NCI-H1436 treated with DMSO at 0.1 percent for 48 hours (cell line): ENCODE measurements at places on chromosomes 7 and 10.

GRCh38 chr10:46999217-46999616, 88.0 kb downstream of the PTPN20 start:
- no peak for DNase-seq

- no peak for DNase-seq
Observed at GRCh38 chr7:2566890-2567678, 8.3 kb downstream of the IQCE start.

GRCh38 chr10:22831586-22831985, 96.3 kb upstream of the ARMC3 start:
- DNase-seq: no peak

GRCh38 chr7:153327683-153328082, 568.1 kb downstream of the ACTR3B start:
- no peak for DNase-seq

- no peak for DNase-seq
Observed at GRCh38 chr10:55897490-55897921, 463.6 kb downstream of the ZWINT start.

GRCh38 chr10:93475871-93476270, 6.3 kb downstream of the MYOF start:
- DNase-seq: no peak

DNA sequence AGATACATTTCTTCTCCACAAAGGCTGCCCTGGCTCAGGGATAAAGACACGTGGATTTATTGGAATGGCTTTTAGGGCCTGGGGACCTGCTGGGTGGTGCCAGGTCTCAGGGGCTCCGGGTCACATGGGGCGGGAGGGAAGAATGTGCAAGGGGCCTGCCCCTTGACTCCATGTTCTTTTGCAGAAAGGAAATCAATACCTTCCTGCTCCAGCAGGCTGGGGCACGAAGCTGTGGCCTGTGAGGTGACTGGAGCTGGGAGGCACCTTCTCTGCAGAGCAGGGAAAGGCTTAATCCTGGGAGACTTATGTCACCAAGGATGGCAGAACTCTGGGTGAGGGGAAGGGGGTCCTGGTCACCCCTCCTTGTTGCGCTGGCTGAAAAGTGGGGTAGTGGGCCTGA, 42.3 kb upstream of the GNA12 start:
- DNase-seq: no peak

GRCh38 chr10:79223091-79224048, 123.9 kb upstream of the PPIF start:
- DNase-seq: no peak

DNA sequence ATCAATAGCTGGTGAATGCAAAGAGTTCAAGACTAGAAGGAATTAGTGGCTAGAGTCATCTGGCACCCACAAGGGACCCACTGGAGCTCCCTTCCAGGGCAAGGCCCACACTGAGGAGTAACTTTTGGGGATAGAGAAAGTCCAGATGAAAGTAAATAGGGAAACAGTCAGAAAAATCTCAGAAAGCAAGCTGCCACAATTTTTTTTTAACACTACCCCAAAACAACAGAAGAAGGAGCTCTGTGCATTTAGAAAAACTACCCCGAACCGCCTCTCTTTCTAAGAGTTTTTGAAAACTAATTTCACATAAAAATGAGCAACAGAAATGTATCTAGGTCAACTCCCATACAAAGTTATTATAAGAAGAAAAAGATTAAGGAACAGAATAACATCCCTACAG, 42.2 kb downstream of the AOAH start:
- DNase-seq: no peak

DNA sequence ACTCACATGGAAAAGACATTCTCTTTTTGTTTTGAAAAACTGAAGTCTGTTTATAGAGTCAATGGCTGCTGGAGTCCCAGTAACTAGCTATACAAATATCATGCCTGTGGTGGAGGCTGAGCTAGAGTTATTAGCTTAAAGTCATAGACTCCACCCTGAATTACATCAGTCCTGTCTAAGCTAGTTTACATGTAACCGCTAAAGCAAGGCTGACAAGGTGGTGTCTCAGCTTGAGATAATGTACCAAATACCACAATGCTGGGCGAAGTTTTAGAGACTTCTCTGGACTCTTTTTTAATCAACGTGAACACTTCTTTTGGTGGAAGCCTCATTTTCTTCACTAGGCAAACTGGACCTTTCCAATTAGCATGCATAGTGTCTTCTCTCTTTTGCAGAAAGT, 219.4 kb downstream of the ANK3 start:
- DNase-seq: no peak

DNA sequence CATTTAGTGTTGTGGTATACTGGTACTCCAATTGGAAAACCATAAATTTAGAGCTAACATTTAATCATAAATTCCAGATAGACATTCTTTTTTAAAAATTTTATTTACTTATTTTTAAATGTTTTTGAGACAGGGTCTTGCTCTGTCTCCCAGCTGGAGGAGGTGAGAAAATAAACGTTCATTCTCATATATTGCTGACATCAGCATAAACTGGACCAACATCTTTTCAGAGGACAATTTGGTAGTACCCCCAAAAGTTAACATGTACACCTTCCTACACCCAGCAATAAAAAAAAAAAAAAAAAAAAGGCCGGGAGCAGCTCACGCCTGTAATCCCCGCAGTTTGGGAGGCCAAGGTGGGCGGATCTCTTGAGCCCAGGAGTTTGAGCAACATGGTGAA, 5.2 kb downstream of the TAS2R60 start:
- no peak for DNase-seq

GRCh38 chr10:79331709-79332108, 15.6 kb upstream of the PPIF start:
- DNase-seq: no peak

DNA sequence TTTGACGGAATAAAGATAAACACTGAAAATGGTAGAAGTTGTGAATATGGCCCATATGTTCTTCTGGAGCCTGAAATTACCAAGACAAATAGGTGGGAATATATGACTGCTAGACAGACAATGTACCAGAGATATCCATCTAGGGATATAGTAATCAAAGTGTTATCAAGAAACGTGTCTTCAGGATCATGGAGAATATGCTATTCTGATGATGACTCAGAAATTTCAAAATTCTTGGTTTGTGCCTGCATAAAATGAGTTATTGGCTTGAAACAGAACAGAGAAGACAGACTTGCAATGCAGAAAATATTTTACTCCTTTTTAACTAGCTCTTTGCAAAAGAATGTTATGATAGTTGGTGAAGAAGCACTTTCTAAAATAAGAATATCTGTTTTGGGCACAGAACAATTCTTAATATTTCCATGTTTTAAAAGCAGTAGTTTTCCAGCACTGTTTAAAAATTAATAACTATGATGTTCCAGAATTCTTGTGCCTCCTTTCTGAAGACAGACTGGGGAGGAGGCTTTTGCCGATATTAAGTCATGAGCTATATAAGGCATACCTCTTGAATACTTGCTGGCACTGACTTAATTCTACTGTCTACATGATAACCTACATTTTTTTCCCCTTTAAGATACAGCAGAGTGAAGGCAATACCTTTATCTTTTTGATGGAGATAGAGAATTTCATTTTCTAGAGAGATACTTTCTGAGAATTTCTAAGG, 34.4 kb upstream of the CABCOCO1 start:
- DNase-seq: no peak

DNA sequence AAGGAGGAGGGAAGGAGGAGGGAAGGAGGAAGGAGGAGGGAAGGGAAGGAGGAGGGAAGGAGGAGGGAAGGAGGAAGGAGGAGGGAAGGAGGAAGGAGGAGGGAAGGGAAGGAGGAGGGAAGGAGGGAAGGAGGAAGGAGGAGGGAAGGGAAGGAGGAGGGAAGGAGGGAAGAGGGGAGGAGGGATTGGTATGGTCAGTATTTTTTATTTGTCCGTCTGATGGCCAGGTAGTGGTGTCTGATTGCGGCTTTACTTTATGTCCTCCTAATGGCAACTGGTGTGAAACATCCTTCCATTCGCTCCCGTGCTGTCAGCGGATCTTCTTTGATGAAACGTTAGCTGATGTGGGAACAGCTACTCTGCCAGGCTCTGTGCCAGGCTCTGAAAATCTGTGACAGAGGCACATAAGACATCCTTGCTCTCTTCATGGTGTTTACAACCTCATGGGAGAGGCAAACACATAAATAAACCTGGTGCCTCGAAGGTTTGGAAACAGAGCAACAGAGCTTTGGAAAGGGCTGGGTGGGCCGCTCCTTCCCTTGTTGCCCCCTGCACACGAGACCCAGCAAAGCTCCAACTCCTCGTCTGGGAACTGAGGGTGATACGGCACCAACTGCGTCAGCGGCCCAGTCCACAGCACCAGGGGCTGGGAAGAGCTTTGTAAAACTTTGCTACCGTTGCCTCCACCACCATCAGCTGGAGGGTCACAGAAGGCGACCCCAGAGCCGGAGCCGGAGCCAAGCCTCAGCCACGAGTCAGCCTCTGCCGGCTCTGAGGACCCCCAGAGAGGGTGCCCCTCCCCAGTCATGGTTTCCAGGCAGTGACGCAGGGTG, 40.3 kb downstream of the PDGFA start:
- DNase-seq: no peak

- DNase-seq: no peak
Observed at GRCh38 chr7:18505870-18506460, 10.4 kb downstream of the HDAC9 start.

DNA sequence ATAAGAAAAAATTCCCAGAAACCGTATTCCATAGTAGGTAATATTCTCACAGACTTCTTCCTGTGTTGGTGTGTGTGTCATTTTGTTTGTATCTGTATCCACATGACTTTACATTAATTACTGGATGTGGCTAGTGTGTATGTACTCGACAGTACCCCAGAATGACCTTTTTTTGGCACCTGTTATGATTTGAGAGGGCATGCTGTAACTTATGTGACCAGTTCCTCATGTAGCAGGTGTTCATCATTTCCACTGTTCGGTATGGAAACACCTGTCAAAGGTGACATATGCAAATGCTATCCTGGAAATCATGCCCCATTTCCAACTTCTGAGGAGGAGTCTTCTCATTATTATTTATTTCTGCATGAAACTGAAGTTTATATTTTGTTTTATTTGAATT, 89.3 kb downstream of the ZMYND11 start:
- no peak for DNase-seq

DNA sequence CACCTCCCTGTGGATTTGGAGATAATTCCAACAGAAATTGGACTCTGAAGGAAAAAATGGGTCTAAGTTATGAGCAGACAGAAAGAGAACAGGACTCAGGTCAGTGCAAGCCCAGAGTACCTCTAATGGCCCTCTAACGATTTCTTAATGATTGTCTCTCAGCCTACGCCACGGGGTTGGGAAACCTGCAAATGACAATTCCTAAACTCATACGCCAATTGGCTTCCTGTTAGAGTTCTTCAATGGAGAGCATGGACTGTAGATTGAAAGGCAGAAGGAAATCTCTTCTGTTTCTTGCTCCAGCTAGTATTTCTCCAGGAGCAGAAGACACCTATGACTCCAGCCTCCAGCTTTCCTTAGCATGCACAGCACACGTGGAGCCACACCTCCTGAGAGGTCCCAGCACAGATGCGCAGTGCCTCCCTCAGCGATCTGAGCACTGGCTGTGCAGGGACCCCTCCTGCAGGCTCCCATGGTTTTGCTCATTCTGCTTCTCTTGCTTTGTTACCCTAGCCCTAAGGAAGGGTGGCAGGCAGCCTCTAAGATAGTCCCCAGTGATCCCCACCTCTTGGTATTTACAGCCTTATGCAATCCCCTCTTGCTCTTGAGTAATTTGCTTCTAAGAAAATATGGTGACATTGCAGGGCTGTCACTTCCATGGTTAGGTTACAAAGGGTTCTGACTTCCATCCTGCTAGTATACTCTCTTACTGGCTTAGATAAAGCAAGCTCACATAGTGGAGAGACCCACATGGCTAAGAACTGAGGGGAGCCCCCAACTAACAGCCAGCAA, 30.1 kb downstream of the DENND11 start:
- DNase-seq: no peak

- no peak for DNase-seq
Observed at GRCh38 chr10:74117738-74118137, 32.9 kb downstream of the AP3M1 start.

GRCh38 chr10:89156161-89156835, 50.8 kb downstream of the CH25H start:
- DNase-seq: no peak

DNA sequence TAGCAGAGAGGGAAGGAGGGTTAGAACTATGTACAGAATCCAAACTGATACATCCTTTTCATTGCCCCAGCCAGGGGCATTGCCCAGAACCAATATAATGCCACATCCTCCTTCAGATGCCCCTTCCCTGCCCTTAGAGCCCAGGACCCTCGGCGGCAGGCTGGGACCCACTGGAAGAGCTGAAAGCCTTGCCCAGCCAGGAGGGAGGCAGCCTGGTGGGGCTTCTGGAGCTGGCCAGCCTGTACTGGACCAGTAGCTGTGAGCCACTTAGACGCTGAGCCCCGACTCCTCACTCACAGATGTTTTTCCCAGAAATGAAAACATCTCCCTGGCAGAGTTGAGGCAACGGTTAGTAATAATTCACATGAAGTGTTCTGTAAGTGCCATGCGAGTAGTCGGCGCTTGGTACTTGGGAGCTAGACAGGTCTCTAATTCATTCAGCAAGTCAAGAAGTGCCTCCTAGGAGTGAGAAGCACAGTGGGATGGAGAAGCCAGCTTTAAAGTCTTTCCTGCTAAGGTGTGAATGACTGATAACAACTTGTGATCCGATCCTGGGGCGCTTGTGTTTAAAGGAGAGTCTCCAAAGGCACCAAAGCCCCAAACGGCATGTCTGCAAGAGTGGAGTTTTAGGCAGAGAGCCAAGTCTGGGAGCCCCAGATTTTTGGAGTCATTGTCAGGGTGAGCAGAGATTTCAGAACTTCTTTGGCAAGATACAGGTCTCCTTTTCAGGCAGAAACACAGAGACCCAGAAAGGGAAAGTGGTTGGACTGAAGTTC, 9.8 kb downstream of the VSIR start:
- DNase-seq: no peak

DNA sequence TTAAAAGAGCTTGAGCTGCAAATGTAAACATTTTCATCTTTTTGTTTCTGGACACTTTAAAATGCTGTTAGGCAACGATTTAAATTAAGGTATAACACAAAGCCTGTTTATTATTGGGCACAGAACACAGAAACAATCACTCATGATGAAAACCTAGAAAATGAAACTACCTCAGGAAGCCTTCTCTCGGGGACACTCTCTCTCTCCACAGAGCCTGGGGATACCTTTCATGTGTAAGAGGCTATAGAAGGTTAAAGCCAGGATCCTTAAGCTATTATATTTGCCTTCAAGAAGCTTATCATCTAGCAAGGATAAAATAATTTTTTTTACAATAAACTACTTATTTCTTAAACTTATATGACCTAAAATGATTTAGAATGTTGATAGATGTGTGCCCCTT, 194.1 kb downstream of the SKAP2 start:
- DNase-seq: no peak

- DNase-seq: no peak
Observed at GRCh38 chr7:20783125-20783699, 3.5 kb downstream of the SP8 start.

- no peak for DNase-seq
Observed at GRCh38 chr7:97298561-97298960, 181.1 kb downstream of the SDHAF3 start.

DNA sequence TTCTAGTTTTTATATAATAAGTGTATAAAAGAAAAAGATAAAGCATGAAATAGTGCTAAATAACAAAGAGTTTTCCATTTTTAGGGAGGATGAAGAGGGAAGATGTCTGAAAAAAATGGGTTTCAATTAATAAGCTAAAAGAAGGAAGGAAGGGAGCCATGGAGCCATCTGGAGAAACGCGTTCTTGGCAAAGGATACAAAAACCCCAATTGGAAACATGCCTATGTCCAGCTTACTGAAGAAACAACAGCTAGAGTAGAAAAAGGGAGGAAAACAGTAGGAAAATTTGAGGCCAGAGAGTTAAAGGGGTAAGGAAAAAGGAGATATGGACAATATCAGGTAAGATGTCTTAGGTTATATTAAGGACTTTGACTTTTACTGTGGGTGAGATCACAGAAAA, 416.2 kb upstream of the GHITM start:
- no peak for DNase-seq

- DNase-seq: no peak
Observed at GRCh38 chr7:25863005-25863728, 288.8 kb upstream of the NFE2L3 start.
